ENCODE measurements at places on chromosomes 11 and 22.

DNA sequence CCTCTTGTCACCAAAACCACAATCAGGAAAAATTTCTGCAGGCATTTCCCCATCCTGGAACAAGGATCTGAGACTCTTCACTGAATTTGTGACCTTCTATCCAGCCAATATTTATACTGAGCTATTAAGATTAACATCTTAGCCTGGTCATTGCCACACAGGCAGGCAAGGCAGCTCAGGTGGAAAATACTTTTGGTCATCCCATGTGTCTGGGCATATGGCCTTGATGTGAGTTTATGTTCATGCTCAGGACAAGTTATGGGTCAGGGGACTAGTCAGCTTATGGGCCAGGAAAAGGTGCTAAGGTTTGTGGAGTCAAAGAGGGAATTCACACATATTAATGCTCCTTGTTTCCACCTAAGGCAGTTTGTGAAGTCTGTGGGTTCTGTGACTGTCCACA lies 124.3 kb upstream of the TOP3B start:
- no peak for DNase-seq

DNA sequence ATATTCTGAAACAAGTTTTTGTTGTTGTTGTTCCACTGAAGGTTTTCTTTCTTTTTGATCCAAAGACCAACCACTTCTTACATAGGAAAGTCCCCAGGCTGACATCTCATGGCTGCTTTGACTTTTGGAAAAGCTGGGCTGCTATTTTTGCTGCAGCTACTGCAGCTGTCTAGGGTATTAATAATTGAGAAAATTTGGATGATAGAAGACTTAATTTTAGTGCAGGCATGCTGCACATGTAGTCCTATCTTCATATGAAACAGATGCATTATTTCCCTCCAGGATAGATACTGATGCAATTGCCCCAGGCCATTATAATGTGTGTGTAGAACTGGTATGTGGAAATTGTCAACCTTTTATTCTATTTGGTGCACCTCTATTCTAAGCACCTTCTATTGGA lies 131.4 kb downstream of the NAV2 start:
- DNase-seq: no peak

GRCh38 chr11:118635642-118636041 lies 28.2 kb downstream of the PHLDB1 start:
- no peak for DNase-seq

DNA sequence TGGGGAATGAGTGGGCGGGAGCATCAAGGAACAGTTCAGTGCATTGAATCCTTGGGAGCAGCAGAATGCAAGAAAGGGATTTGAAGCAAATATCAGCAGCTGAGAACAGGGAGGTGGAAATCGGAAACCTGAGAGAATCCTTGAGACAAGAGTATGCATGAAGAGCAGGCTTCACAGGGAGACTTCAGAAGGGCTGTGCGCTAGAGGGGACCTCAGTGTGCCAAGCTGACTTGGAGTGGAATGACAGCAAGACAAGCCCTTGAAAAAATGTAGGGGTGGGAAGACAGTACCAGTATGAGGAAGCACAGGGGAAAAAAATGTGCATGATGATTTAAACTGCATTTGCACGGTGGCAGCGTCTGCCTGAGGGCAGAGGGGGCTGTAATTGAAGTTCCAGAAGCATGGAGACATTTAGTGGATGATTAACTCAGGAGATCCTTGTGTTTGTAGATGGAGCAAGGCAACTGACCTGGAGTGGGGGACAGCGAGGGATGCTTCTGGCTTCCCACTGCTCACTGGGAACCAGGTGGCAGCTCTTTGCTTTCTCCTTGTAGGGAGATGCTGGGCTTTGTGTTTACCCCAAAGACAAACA lies 204.9 kb upstream of the PLET1 start:
- no peak for DNase-seq

GRCh38 chr22:42872821-42873220 lies 15.7 kb upstream of the ARFGAP3 start:
- no peak for DNase-seq

DNA sequence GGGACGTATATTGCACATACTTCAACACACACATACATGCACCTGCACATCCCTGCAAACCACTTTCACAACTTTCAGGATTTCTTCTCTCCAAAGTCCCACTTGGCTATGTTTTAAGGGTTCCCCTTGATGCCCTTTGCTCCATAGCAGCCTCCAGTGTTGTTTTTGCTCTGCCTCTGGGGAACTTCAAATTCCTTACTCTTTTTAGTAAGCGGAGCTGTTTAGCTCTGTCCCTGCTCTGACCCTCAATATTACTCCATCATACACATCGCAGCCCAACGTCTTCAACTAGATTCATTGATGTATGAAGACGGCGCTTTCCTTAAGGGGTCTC lies 18.3 kb downstream of the PRR5L start:
- DNase-seq: no peak

GRCh38 chr22:21972293-21972779 lies 10.3 kb downstream of the TOP3B start:
- peak; percentile 39 for DNase-seq

GRCh38 chr22:26884921-26885320 lies 227.5 kb downstream of the MIAT start:
- no peak for DNase-seq

GRCh38 chr11:15104166-15104565 lies 10.6 kb upstream of the INSC start:
- DNase-seq: no peak

DNA sequence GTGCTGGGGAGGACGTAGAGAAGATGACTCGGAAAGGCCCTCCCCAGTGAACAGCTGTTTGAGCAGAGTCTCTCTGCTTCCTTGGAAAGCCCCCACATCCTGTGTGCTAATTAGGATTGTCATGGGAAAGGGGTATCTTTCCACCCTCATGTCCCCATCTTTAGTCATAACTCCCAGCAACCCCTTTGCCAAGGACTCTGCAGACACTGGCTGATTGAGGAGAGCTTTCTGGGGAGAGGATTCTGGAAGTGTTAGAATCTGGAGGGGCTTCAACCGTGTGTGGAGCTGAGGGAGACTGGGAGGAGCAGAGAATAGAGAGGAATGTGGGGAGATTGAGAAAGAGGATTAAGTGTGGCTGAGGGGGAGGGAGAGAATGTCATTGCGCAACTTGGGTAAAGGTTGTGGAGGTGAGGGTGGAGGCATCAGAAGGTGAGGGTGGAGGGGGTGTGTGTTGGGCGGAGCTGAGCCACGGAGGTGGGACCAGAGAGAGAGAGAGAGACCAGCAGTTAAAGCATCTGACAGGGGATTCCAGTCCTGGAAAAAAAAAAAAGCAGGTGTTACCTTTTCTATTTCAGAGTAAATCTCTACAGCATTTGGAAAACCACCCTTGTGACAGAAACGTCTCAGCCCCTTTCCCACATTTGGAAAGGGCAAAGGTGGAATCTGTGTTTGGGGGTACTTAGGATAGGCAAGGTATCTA lies 2.2 kb downstream of the DTX4 start:
- DNase-seq: no peak

DNA sequence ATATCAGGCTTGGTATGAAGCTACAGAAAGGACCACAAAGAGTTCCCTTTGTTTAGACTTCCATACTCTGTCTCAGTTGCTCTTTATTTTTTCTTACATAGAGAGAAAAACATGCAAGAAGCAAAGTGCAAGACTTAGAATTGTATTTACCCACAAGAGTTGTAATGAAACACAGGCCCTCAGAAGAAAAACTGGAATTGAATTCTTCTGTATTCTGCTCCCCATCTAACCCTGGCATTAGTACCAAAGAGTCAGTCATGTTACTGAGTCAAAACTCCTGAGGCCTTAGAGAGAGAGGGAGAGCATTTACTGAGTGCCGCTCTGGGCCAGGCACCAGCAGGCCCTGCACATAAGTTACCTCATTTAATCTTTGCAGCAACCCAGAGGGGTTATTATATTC lies 43.9 kb upstream of the DLAT start:
- DNase-seq: no peak

DNA sequence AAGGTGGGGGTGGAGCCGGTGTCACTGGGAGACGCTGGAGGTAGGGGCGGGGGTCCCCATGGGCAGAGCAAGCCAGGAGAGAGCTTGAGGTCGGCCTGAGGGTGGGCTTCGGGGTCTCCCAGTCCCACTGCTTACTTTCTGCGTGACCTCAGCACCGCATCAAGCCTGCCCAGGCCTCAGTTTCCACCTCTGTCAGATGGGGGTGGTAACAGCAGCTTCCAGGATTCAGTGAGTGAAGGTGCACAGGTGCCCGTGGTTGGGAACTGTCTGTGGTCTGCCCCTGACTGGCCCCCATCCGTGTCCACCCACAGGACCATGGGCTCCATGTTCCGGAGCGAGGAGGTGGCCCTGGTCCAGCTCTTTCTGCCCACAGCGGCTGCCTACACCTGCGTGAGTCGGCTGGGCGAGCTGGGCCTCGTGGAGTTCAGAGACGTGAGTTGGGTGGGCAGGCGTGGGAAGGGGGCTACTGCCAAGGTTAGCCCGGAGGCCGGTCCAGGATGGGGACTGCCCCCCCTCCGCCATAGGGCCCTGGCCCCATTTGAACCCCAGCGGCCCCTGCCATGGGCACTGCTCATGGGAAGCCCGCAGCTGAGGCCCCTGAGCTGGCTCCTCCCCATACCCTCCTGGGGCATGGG lies 2.2 kb downstream of the TCIRG1 start:
- DNase-seq: no peak

GRCh38 chr11:120499088-120499487 lies 12.5 kb upstream of the GRIK4 start:
- no peak for DNase-seq

Data from stimulated activated CD4-positive, alpha-beta T cell treated with anti-CD3 and anti-CD28 coated beads, Interleukin-15, amount 100 ng/mL, for 1 hour (primary cell).